ENCODE measurements at places on chromosomes 11 and 22.

DNA sequence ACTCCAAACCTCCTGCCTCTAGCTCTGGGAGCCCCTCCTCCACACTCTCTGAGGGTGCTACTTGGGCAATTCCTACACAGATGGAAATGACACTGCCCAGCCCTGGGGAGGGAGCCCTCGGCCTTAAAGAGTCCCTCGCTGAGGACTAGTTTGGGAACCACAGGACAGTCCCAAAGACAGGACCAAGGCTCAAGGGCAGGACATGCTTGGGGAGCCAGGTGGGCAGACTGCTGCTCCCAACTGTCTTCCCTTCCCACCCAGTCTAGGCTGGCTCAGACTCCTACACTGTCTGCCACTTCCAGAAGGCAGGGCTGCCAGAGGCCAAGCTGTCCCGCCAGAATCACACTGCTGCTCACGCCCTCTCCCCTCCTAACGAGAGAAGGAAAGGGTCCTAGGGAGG, 9.8 kb downstream of the ARRB1 start:
- peak; percentile 57 for DNase-seq

DNA sequence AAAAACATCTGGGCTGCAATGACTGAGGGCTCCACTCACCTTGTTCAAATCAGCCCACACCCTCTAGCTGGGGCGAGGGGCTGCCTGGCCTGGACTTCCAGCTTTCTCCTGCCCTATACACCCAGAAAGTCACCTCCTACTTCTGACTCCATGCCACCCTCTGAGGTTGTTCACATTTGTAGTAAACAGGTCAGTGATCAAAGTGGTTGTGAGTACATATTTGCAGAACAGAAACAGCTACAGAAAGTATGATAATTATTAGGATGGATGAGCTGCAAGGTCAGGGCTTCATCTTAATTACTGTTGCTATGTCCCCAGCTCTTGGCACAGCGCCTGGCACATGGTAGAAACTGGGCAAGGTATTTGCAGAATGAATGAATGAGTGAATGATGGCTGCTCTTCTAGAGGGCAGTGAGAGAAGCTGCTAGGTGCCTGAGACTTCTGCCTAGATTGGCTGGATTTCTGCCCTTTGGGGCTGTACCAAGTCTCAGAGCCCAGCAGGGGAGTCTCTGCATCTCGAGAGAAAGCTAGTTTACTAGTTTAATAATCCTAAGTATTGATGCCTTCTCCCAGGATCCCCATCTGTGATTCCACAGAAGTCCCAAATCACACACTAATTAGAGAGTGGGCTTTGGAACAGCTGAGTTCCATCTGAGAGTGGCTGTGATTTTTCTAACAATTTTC, 36.0 kb downstream of the SYT13 start:
- no peak for DNase-seq

GRCh38 chr11:121336279-121336937, 43.8 kb downstream of the SC5D start:
- no peak for DNase-seq

DNA sequence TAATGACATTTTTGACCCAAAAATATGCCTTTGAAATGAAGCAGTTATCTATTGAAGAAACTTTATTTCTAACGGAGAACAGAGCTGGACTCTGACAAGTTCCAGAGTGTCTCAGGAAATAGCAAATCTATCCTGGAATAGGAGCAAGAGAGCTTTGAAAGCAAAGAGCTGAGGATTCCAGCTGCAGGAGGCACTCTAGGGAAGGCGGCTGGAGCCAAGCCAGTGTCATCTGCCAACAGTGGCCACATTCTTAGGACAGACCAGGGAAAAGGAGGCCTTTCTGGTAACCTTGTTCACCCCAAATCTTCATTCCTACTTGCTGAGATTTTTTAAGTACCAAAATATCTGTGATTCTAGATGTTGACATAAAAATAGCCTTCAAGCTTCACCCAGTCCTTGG, 493.5 kb upstream of the B3GAT1 start:
- DNase-seq: no peak
